Omental fat pad (tissue), 4 donors: ENCODE measurements at places on chromosomes 5 and 9. TPM values are rescaled to one million over a fixed set of nuclear protein-coding genes. Genes with fewer than 3 reads are reported as not detected.

CCDC192 gene
- 0.56 TPM for total RNA-seq

- no peak for DNase-seq
Measured at GRCh38 chr9:22986556-22986955, 539.9 kb downstream of the DMRTA1 start.

CERCAM gene
- 51.9 TPM for total RNA-seq

DNA sequence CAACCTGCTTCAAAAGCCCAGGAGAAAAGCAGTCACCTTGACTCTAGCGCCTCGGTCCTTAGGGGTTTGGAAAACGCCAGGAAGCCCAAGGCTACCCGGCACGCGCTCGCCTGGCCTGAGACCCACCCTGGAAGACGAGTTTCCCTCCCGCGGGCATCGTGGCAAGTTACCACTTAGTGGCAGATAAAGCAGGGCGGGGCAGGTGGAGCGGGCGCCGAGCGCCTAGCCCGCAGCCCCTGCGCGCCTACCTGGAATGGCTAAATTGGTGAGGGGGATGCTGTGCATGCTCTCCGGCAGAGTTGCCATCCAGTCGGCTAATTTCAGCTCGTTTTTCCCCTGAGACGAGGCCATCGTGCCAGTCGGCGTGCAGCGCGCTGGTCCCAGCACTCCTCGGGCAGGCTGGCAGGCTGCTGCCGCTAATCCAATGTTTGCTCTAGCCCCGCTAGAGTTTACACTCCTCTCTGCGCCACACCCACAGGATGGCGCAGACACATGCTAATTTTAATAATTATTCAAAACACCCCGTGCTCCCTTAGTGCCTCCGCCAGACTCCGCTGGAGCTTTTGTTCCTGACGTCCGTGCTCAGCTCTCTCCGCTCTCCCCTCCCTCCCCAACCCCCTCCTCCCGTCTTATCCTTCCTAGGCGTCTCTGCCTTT is at the start of gene PLCXD3:
TSS of gene PLCXD3 (minus strand) at position 426 of the 656 bp plus-strand sequence. CDS start at position 351, 75 bp downstream.
- DNase-seq, result no peak

GRCh38 chr5:173866858-173867679 is 21.1 kb upstream of the CPEB4 start:
- DNase-seq, result no peak

- DNase-seq, result no peak
Measured at GRCh38 chr5:77452351-77452750, 39.8 kb downstream of the WDR41 start.

DNA sequence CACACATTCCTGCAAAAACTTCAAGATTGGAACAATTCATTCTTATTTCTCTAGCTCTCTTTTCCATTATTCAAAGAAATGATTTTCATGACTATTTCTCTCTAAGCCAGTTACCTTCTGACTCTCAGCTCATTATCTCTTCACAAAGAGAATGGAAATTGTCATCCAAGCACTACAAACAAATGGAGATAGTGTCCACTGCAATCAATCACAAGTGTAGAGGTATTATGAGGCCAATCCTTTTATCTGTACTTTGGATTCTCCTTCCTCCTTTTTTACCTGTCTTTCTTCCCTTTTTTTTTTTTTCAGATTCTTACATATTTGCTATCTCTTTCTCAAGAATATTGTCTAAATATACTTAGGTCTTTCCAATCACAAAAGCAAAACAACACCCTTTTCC is 497.7 kb upstream of the MEF2C start:
- DNase-seq, result no peak

DNA sequence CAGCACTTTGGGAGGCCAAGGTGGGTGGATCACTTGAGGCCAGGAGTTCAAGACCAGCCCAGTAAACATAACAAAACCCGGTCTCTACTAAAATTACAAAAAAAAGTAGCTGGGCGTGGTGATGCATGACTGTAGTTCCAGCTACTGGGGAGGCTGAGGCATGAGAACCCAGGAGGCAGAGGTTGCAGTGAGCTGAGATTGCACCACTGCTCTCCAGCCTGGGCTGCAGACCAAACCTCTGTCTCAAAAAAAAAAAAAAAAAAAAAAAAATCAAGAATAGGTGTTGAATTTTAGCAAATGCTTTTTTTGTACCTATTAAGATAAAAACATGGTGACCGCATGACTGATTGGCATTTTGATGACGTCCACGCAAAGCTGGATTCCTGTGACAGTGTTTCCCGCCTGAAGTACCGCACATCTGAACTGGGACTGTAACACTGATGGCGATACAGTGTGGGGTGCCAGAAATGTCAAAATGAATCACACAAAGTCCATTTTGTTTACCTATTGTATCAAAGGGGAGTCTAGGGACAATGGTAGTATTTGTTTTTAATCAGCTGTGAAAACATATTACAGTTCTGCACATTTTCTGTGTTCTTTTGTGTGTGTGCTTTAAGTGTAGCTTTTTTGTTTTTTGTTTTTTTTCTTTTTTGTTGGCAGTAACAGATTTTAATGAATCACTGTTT is 23.2 kb upstream of the TBC1D9B start:
- no peak for DNase-seq

DNA sequence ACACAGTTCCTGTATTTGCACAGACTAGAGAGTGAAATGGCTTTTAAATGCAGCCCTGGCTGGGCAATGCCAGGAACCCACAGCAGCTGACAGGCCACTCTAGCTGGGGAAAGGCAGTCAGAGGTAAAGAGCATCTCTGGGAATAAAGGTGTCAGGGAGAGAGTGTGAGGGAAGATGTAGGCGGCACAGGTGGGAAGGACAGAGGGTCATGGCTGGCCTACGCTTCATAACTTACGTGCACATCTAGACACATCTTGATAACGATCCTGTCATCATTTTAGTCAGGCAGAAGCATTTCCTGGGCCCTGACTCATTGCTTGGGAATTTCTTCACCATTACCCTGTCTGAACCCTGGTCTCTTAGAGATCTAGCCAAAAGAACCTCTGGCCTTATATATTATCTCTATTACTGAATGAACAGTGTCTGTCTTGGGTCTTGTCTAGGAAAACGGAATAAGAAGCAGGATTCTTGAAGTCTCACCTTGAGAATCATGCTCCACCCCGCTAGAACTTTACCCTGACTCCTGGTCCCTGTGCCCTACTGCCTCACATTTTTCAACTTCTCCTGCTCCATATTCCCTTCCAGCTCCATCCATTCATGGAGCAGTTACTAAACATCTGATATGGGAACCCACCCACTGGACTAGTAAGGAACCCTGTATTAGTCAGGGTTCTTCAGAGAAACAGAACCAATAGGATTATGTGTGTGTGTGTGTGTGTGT is 106.4 kb upstream of the ELL2 start:
- DNase-seq, result no peak

GRCh38 chr9:129861447-129861827 is 26.2 kb downstream of the USP20 start:
- DNase-seq, result no peak

GRCh38 chr9:94533155-94533554 is 21.7 kb upstream of the PCAT7 start:
- no peak for DNase-seq

GRCh38 chr5:5202321-5202720 is 62.2 kb downstream of the ADAMTS16 start:
- no peak for DNase-seq

DNA sequence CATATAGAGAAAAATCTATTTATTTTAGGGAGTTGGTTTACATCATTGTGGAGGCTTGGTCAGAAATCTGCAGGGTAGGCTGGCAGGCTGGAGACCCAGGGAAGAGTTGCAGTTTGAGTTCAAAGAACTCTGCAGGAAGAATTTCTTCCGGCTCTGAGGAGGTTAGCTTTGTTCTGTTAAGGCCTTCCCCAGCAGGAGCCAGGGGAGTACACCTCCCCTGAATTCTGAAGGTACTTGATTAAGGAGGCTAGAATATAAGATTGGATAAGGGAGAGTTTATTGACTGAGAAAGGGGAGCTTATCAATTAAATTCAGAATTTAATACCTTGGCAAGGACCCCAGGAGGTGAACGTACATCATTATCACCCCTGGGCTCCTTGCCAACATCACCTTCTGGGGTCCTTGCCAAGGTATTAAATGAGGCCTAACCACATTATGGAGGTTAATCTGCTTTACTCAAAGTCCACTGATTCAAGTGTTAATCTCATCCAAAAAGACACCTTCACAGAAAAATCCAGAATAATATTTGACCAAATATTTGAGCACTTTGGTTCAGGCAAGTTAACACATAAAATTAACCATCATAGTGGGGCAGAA is 351.7 kb downstream of the CWC27 start:
- no peak for DNase-seq
